Left ventricle myocardium inferior (tissue), 1 donor: ENCODE measurements at places on chromosomes 11 and 22.

GRCh38 chr11:12154871-12155668 is 44.7 kb downstream of the MICAL2 start:
- no peak for DNase-seq
- H3K27ac ChIP-seq: no peak overlapping the region
- H3K36me3 ChIP-seq: peaks cover 11% of the 10 kb centered on the region
- no peak overlapping the region for H3K4me3 ChIP-seq
- peaks cover 72% of the 10 kb centered on the region for H3K4me1 ChIP-seq
- no peaks in the 10 kb centered on the region for H3K27me3 ChIP-seq

- no peak overlapping the region for H3K27ac ChIP-seq
- no peak for DNase-seq
- no peaks in the 10 kb centered on the region for H3K4me1 ChIP-seq
- H3K27me3 ChIP-seq: peaks cover 6% of the 10 kb centered on the region
Measured at GRCh38 chr11:110513259-110513801, 83.6 kb downstream of the FDX1 start.

- H3K4me1 ChIP-seq: peaks cover 66% of the 10 kb centered on the region
- DNase-seq: no peak
- H3K27me3 ChIP-seq: no peaks in the 10 kb centered on the region
Measured at GRCh38 chr22:42970029-42970428, 44.9 kb downstream of the PACSIN2 start.

DNA sequence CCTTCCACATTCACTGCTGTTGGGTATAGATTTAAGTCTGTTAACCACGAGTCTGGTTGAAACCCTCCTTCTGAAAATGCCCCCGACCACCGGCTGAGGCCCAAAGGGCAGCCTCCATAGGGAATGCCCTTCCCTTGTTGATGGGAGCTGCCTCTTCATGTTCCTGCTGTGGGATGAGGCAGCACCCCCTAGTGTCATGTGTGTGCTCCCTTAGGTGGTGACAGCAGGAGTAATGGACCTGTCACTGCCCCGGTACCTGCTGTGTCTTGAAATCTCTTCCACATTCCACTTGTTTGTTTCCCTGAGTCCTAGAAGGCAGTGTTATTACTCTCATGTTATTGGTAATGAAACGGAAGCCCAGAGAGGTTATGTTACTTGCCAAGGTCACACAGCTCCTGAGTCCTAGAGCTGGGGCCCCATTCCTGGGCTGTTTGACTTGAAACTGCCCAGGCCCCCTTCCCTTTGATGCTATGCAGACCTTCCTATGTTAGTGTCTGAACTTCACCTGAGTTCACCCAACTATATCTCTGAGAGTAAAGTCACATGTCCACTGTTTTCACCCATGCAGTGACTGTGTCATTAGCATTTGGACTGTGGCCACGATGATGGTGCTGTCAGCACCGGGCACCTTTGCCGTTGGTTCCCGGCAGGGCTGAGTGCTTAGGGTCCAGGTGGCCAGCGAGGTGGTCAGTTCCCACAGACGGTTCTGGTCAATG is 234.3 kb downstream of the TBC1D22A start:
- no peaks in the 10 kb centered on the region for H3K27me3 ChIP-seq
- no peak overlapping the region for H3K27ac ChIP-seq
- peaks cover 4% of the 10 kb centered on the region for H3K36me3 ChIP-seq
- DNase-seq: no peak
- peaks cover 30% of the 10 kb centered on the region for H3K4me1 ChIP-seq
- H3K4me3 ChIP-seq: no peak overlapping the region

GRCh38 chr11:113781682-113782081 is 2.1 kb downstream of the CLDN25 start:
- no peak overlapping the region for H3K27ac ChIP-seq
- peaks cover 4% of the 10 kb centered on the region for H3K27me3 ChIP-seq
- H3K4me1 ChIP-seq: peaks cover 25% of the 10 kb centered on the region
- no peak for DNase-seq

DNA sequence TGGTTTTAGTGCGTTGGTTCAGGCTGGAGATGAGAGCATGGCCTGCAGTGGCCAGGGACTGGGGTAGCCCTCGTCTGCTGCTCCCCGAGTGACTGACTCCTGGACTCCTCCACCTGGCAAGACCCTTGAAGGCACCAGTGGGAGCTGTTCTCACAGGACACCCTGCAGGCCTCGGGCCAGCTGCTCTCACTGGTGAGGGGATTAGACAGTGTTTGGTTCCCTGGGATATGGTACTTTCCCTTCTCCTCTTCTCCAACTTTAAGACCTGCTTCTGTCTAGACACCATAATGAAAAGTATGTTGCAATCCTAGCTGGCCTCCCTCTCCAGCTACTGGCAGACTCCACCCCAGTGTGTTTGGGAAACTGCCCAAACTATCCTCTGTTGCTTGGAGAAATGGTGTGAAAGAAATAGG is 168.8 kb upstream of the CADM1 start:
- H3K36me3 ChIP-seq: no peaks in the 10 kb centered on the region
- no peak overlapping the region for H3K4me3 ChIP-seq
- DNase-seq: peak; percentile 30
- peaks cover 19% of the 10 kb centered on the region for H3K4me1 ChIP-seq
- no peaks in the 10 kb centered on the region for H3K27me3 ChIP-seq

GRCh38 chr11:16610213-16610737 is 128.2 kb upstream of the C11orf58 start:
- H3K4me1 ChIP-seq: peaks cover 60% of the 10 kb centered on the region
- no peak overlapping the region for H3K4me3 ChIP-seq
- DNase-seq: no peak

- no peak overlapping the region for H3K4me3 ChIP-seq
- H3K4me1 ChIP-seq: peaks cover 8% of the 10 kb centered on the region
- H3K36me3 ChIP-seq: no peaks in the 10 kb centered on the region
- no peak overlapping the region for H3K27ac ChIP-seq
Measured at GRCh38 chr11:67409261-67409666, 5.4 kb downstream of the TBC1D10C start.

GRCh38 chr22:27621486-27622070 is 180.0 kb downstream of the MN1 start:
- H3K27me3 ChIP-seq: peaks cover 6% of the 10 kb centered on the region
- no peak overlapping the region for H3K4me3 ChIP-seq
- H3K27ac ChIP-seq: no peak overlapping the region
- DNase-seq: no peak

- no peak for DNase-seq
- H3K4me1 ChIP-seq: no peaks in the 10 kb centered on the region
- no peaks in the 10 kb centered on the region for H3K36me3 ChIP-seq
- H3K4me3 ChIP-seq: no peak overlapping the region
Measured at GRCh38 chr11:34647131-34647530, 26.2 kb downstream of the EHF start.

- no peak overlapping the region for H3K27ac ChIP-seq
- H3K27me3 ChIP-seq: peaks cover 76% of the 10 kb centered on the region
- H3K36me3 ChIP-seq: no peaks in the 10 kb centered on the region
- peaks cover under 1% of the 10 kb centered on the region for H3K4me1 ChIP-seq
Measured at GRCh38 chr11:3215346-3216026, 3.1 kb downstream of the MRGPRG start.

- H3K4me3 ChIP-seq: no peak overlapping the region
- no peak overlapping the region for H3K27ac ChIP-seq
- no peaks in the 10 kb centered on the region for H3K36me3 ChIP-seq
- H3K27me3 ChIP-seq: no peaks in the 10 kb centered on the region
- DNase-seq: no peak
Measured at GRCh38 chr11:37104380-37104779, 506.3 kb upstream of the RAG2 start.

DNA sequence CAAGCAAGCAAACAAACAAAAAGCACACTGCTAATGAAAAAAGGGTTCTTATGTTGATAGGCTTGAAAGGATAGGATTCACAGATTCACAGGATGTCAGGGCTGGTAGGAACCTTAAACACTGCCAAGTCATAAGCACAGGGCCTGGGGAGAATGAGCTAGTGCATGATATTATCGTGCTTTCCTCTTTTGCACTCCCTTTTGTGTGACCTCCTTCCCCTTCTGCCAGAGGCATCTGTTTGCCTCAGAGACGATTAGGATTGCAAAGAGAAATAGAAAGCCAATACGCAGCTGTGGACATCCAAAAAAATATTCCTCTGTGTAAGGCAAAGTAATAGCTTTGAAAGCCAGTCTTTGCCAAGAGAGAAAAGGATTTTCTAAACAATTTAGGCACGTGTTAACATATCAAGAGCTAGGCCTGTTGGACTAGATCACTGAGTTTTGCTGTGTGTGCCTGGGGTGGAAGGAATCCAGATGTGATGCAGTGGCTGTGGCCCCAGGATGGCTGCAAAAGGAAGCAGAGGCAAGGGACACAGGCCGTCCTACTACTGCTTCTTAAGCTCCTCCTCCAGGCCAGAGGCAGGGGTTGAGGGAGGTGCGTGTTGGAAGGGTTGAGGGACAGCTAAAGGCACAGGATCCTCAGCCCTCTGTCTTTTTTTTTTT is 30.6 kb downstream of the MCHR1 start:
- peak; percentile 65 for DNase-seq
- no peak overlapping the region for H3K4me3 ChIP-seq
- peaks cover 37% of the 10 kb centered on the region for H3K4me1 ChIP-seq
- H3K27me3 ChIP-seq: no peaks in the 10 kb centered on the region
- H3K36me3 ChIP-seq: no peaks in the 10 kb centered on the region

- no peak overlapping the region for H3K4me3 ChIP-seq
- no peak for DNase-seq
- H3K36me3 ChIP-seq: no peaks in the 10 kb centered on the region
- peaks cover 58% of the 10 kb centered on the region for H3K4me1 ChIP-seq
- H3K27ac ChIP-seq: no peak overlapping the region
Measured at GRCh38 chr11:10291801-10292638, 2.0 kb downstream of the SBF2 start.

DNA sequence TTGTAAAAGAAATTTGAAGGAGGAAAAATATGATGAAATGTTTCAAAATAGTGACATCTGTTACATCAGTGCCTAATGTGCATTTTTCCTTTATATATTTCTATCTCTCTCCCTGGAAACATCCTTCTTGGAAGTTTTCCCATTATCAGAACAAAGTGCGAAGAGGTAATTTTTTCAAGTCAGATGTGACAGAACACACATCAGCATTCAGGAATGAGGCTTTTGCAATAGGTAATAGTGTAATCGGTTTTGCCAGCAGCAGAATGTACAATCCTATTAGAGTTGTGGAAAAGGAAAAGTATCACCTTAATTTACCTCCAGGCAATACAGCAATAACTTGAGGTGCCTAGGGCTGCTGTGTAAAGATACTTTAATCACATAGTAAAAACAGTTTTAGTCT is 275.8 kb downstream of the FAT3 start:
- H3K27me3 ChIP-seq: peaks cover 11% of the 10 kb centered on the region
- no peak overlapping the region for H3K4me3 ChIP-seq
- H3K4me1 ChIP-seq: no peaks in the 10 kb centered on the region
- no peak for DNase-seq
- no peaks in the 10 kb centered on the region for H3K36me3 ChIP-seq

- DNase-seq: no peak
- no peaks in the 10 kb centered on the region for H3K27me3 ChIP-seq
- peaks cover 97% of the 10 kb centered on the region for H3K36me3 ChIP-seq
- no peak overlapping the region for H3K27ac ChIP-seq
- H3K4me3 ChIP-seq: no peak overlapping the region
Measured at GRCh38 chr11:95778699-95779098, 10.9 kb downstream of the FAM76B start.

GRCh38 chr11:70471254-70471653 is 72.9 kb downstream of the CTTN start:
- no peaks in the 10 kb centered on the region for H3K36me3 ChIP-seq
- no peak for DNase-seq
- no peaks in the 10 kb centered on the region for H3K27me3 ChIP-seq
- H3K4me3 ChIP-seq: no peak overlapping the region
- no peak overlapping the region for H3K27ac ChIP-seq
- H3K4me1 ChIP-seq: peaks cover 15% of the 10 kb centered on the region

DNA sequence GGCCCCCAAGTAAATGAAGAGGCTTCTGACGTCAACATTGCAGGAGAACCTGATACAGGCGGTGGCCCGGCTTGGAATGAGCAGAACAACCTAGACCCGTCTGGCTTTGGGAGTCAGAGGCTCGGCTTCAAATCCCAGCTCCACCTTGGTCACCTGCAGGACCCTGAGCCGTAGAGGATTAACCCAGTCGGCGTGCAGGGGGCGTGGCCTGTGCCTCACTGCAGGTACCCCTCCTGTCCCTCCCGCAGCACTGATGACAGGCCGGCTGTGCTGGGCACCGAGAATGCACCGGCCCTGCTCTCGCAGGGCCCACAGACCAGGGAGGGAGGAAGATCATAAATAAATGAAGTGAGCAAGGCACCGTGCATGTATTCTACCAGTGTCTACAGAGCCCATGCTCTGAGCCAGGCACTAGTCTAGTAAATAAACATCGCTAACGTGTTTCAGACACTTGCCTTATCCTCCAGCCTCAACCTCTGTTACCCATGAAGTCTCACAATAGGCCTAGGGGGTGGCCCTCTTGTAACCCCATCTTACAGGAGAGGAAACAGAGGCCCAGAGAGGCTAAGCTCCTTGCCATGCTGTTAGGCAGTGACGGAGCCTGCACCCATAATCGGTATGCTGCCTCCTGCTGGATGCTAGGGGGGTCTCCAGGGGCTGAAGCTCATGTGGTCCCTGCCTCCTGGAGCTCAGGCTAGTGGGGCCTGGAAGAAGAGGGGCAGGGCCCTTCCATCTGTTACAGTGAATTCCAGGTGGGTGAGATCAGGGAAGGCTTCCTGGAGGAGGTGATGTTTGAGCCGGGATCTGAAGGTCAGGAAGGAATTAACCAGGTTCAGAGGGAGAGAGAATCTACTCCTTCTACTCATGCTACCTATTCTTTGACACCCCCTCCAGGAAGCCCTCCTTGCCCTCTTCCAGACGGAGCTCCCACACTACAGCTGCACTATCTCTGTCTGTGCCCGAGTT is 53.4 kb downstream of the RTL6 start:
- no peak overlapping the region for H3K27ac ChIP-seq
- no peak overlapping the region for H3K4me3 ChIP-seq
- no peaks in the 10 kb centered on the region for H3K36me3 ChIP-seq
- H3K4me1 ChIP-seq: peaks cover 26% of the 10 kb centered on the region
- H3K27me3 ChIP-seq: no peaks in the 10 kb centered on the region

GRCh38 chr11:73800276-73800806 is 12.7 kb downstream of the MRPL48 start:
- no peak overlapping the region for H3K27ac ChIP-seq
- peaks cover 3% of the 10 kb centered on the region for H3K36me3 ChIP-seq
- peaks cover 8% of the 10 kb centered on the region for H3K4me1 ChIP-seq

DNA sequence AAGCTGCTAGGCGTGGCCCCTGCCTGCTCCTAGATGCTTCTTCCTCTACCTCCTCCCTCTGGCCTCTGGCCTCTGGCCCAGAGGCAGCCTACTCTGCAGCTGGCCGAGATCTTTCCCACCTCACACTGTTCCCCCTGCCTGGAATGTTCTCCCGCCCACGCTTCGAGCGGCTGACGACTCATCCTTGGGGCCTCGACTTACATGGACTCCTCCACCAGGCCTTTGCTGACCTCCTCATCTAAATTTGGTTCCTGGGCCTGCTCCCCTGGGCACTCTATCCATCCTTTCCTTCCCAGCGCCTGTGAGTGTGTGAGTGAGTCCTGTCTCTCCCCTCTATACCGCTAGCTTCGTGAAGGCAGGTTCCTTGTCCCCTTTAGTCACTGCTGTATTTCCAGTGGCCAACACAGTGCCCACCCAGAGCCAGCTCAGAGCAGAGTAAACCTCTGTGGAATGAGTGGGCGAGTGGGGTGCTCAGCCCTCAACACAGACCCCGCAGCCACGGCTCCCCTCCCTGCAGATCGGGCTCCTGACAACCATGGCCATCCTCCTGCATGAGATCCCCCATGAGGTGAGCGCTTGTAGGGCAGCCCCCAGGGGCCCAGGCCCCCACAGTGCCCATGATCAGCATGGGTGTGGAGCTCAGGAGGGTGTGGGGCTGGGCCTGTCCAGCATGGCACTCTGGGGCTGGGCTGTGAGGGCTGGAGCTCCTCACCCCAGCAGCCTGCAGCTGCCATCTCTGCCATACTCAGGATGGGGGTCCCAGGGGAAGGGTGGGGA is 5.7 kb downstream of the SLC39A13 start:
- peaks cover 71% of the 10 kb centered on the region for H3K36me3 ChIP-seq
- H3K27me3 ChIP-seq: no peaks in the 10 kb centered on the region
- peaks cover 72% of the 10 kb centered on the region for H3K4me1 ChIP-seq
